Amygdala (tissue), 56 donors: ENCODE measurements at places on chromosomes 2 and 18.
A peak's percentile ranks its signal among the peaks of the same experiment; 100 is the strongest.

DNA sequence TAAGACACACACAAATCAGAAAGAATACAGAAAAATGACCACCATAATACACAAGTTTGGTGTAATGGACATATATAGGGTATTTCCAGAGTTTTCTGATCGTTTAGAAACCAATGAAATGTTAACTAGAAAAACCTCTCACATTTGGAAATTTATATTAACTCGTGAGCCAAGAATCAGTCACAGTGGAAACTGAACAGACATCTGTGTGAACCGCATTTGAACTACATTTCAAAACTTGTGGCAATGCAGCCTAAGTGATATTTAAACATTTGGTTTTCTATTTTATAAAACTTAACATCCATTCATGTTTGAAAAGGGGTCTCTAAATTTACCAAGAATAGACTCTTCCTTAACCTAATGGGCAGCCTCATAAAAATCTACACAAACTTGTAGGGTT lies 29.0 kb upstream of the KCNG2 start:
- DNase-seq = no peak

DNA sequence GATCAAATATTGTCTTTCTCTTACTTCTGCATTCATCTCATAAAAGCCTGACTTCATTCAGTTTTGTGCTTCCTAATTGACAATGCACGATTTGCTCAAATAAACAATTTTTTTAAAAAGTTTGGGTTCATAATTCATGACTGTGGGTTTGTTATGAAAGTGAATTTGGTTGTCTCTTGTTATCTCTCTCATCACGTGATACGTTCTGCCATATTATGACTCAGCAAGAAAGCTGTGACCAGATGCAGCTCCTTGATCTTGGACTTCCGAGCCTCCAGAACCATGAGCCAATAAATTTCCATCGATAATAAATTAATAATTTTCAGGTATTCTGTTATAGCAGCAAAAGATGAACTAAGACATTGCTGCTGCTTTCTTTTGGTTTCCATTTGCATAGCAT lies 156.5 kb upstream of the LRATD1 start:
- DNase-seq = no peak

DNA sequence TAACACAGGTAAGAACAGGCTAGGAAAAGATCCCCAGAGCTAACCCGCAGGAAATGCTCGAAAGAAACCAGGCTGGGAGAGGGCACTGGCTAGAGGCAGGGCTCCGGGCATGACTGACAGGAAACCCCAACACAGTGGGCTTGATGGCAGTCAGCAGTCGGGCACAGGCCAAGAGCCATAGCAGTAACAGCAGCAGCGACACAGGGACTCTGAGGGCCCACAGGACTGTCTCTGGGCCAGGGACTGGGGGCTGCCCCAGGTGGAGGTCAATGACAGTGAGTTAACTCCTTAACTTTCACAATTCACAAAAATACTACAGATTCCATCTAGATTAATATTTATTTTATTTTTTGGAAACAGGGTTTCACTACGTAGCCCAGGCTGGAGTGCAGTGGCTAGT lies 37.3 kb upstream of the ASPRV1 start:
- no peak for DNase-seq

DNA sequence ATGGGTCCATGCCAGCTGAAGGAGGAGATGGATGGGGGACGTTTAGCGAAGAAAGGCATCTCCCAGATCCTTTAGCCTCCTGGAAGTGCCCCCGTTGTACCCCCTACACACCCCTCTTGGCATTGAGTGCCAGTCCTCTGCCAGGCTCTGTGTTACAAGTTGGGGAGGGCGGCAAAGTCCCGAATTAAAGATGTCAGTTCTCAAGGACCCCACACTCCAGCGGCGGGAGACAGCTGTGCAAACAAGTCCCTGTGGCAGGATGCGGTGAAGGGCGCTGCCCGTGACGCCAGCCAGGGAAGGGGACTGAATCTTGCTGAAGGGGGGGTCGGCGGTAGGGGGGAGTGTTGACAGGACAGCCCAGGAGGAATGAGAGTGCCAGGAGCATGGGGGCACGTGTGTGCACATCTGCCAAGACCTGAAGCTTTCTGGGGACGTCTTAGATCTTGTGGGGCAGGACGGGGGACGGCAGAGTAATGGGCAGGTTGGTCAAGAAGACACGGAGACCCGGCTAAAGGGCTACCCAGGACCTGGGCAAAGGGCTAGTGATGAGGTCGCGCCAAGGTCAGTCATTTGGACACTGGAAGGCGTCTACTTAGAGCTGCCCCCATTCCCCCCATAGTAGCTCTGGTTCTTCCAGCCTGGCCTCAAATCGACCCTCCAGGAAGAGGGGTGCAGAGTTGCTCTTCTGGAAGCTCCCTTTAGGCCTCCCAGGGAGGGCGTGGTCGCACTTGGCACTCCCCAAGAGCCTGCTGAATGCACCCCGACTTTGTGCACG lies 2.8 kb upstream of the CTDSP1 start:
- DNase-seq = no peak

DNA sequence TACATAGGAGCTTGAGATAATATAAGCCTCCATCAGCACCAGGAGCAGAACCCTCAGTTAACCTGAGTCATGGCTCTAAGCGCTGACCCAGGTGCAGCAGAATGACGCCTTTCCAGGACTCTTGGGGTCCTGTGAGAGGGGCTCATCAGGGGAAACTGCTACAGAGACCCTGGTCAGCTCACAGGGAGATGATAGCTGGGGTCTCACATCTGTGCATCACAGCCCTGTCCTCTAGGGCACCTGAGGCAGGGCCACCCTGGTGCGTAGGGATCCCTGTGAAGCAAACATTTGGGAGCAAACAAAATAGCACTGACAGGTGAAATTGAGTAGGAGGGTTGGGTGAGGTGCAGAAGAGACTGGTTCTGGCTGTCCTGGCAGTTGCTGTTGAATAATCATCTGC lies 219.2 kb downstream of the SH3RF3 start:
- DNase-seq = no peak

- DNase-seq = no peak
These were observed 54.8 kb upstream of the DOCK10 start for GRCh38 chr2:225097035-225097434.

GRCh38 chr18:21509062-21509461 lies 91.4 kb downstream of the ESCO1 start:
- DNase-seq = no peak

GRCh38 chr2:218027426-218028188 lies 24.8 kb upstream of the TNS1 start:
- DNase-seq = no peak

DNA sequence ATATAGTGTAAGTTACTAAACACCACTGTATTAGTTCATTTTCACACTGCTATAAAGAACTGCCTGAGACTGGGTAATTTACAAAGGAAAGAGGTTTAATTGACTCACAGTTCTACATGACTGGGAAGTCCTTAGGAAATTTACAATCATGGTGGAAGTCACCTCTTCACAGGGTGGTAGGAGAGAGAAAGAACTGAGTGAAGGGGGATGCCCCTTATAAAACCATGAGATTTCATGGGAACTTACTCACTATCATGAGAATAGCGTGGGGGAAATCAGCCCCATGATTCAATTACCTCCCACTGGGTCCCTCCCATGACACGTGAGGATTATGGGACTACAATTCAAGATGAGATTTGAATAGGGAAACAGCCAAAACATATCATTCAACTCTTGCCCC lies 618.0 kb downstream of the NYAP2 start:
- DNase-seq = no peak

GRCh38 chr18:47794725-47795433 lies 135.6 kb downstream of the SMAD2 start:
- no peak for DNase-seq

- DNase-seq = no peak
These were observed 134.2 kb upstream of the PIK3C3 start for GRCh38 chr18:41820784-41821183.

- DNase-seq = no peak
These were observed 273.1 kb downstream of the DLGAP1 start for GRCh38 chr18:4181882-4182568.

DNA sequence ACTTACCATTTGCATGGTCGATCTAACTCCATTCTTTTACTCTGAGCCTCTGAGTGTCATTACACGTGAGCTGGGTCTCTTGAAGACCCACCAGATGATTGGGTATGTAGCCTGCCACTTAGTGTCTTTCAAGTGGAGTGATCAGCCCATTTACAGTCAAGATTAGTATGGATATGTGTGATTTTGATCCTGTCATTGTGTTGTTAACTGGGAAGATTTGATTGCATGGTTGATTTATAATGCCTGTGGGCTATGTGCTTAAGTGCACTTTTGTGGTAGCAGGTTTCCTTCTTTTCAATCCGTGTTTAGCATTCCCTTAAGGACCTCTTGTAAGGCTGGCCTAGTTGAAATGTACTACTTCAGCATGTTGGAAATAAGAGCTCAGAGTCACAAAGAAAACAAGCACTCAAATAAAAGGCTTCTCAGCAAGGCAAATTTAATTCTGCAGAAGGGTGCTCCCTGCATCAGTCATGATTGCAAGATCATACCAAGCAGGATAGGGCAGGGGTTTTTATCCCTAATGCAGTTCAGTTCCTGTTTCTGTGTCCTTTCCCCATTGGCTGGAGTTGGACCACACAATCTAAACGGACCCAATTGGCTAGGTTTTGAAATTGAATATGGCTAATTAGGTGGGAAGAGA lies 230.7 kb upstream of the SYT4 start:
- no peak for DNase-seq

- DNase-seq = no peak
These were observed 76.8 kb downstream of the SH3BP4 start for GRCh38 chr2:235028646-235029045.

- no peak for DNase-seq
These were observed 300.6 kb upstream of the SALL3 start for GRCh38 chr18:78679031-78679430.

DNA sequence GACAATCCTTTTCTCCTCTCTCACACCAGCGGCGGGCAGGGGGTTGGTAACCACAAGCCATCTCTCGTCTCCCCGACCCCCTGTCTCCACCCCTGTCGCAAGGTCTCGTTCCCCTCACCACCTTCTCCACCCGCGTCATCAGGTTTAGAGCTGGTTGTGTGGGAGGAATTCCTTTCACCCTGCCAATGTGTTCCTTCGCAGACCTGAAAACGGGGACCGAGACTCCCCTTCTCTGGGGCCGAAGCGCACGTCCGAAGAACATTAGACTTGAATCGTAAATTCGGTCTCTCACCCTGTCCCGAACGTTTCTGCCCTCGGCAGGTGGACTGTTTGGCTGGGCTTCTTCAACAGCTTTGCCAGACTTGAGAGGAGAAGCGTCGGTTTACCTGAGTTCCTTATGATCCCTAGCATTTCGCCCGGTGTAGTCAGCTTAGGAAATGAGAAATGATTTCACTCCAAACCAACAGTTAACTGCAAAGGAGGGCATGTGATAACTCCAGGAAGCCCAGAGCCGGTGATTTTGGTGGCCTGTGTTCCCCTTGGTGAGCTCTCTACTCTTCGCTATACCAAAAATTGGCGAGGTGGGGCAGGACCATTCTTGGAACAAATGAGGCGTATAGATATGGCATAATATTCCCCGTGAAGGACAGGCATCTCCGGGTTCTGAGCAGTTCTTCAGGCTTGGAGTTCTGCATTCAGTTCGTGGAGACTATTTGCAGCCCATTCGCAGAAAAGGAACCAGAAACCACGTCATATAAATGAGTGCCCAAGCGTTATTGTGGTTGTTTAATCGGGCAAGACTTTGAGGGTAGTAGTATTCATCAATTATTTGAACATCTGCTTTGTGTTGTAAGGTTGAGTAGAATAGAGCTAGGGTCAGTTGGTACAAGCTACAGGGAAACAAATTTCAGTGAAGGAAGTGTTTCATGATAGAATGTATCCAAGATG lies 694 bp downstream of the CFAP36 start:
- DNase-seq = no peak

DNA sequence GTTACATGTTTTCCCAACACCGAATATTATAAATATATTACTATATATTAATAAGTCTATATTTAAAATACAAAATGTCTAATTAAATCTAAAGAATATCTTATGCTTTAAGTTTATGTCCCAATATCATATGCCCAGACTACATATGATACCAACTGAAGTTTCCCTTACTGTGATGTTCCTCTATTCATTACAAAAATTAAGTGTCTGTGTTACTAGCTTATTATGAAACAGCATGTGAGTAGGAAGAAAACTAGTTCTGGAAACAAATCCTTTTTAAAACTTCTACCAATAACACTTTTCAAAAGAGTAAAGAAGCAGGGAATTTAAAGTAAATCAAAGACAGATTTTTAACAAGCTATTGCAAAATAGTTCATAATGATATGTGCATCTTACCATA lies 17.8 kb downstream of the HNRNPLL start:
- DNase-seq = no peak

DNA sequence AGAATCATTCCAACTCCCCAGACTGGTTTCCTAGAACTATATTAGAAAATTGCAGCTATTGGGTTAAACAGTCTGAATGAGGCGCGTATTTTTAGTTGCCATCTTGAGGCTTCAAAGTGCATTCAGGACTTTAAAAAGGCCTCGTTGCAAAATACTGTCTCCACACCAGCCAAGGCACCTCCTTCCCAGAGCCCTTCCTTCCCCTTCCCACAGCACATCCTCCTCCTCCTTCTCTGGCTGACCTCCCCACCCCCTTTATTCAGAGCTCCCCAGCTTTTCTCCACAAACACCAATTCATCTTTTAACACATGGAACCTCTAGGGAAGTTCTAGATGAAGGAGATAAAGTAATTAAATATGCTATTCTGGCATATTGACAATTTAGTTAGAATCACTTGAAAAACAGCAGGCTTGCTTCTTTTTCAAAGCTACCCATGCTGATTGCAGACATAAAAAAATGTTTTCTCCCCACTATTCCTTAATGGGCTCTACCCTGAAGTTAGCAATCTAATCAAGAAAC lies 90.3 kb downstream of the RTP5 start:
- DNase-seq = no peak

GRCh38 chr2:149652526-149652925 lies 65.0 kb upstream of the MMADHC start:
- no peak for DNase-seq

DNA sequence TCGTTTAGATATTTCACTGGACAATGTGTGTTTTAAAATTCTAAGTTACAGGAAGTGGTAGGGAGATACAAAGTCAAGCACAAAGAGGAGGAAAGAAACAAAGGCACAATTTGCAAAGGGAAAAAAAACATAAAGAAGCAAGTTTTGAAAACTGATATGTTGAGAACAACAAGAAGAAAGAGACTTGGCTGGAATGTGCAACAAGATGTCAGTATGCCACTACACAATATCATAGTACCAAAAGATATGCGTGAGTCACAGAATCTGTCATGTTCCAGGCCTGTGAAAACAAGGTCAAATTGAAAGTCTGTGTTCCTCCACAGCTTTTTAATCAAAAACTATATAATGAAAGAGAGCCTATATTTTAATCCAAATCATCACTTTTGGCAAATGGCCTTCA lies 12.0 kb downstream of the EXOC6B start:
- no peak for DNase-seq

GRCh38 chr2:181022652-181023051 lies 42.2 kb downstream of the UBE2E3 start:
- DNase-seq = no peak

DNA sequence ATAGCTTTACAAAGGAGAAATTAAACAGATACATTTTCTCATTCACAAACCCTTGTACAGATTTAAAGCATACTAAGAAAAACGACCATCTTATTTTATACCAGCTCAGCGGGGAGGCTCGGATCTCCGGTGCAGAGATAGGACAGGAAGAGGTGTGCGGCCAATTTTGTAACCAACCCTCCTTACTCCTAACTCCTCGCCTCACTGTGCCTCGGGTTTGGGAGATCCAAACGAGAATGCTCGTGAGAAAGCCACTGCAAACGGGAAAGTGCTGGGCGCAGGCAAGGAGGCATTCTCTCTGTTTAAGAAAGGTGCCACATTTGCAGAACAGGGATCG lies 1.2 kb downstream of the KDSR start:
- DNase-seq = peak; percentile 10
